ENCODE measurements at places on chromosomes 7 and 10.

GRCh38 chr10:68302503-68302823 is 29.4 kb upstream of the HNRNPH3 start:
- no peak for DNase-seq

DNA sequence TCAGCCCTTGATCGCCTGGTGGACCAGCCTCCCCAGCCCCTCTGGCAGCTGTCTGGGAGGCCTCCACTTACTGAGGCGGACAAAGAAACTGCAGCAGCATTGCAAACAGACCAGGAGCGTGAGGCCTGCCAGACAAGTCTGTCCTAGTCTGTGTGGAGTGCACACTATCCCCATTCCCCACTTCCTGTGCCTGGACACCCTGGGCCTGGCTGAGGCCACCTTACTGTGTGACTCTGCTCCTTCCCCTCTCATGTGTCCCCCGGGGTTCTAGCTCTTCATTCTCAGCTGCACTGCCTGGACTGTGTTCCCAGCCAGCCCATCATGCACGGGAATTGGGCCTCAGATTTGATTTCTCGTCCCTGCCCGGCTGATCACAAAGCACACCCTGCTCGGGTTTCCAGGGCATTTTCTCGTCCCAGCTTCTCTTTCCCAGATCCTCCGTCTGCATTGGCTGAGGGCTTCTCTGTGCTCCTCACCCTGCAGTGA is 16.7 kb upstream of the C10orf90 start:
- no peak for DNase-seq

GRCh38 chr7:24279512-24279911 is 4.5 kb upstream of the NPY start:
- DNase-seq: no peak

- no peak for DNase-seq
Measured at GRCh38 chr10:14010101-14010558, 320.6 kb downstream of the FRMD4A start.

- DNase-seq: no peak
Measured at GRCh38 chr10:3978174-3978573, 193.2 kb upstream of the KLF6 start.

GRCh38 chr7:113141803-113142202 is 23.4 kb upstream of the SMIM30 start:
- DNase-seq: no peak

- DNase-seq: no peak
Measured at GRCh38 chr7:127064-127598, 65.2 kb upstream of the FAM20C start.

GRCh38 chr10:79285315-79286197 is 61.7 kb upstream of the PPIF start:
- DNase-seq: no peak

DNA sequence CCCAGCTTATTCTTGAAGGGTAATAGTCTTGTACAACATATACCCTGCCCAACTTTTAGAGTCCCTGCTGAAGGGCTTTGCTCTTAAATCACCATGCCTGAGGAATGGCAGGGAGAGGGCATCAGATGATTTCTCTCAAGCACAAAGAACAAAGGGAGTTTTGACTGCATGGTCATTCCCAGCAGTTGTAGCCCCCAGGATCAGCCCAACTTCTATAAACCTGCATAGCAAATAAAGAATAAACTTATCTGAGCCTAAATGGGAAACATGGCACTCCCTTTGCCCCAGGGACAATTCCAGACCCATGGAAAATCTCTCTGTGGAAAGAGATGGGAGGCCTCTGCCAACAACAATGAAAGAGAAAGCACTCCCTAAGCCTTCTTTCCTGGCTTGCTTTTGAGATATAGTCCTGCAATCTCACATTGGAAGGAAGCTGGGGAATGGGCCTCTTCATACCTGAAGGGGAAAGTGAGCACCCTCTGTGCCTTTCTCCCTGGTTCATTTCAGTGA is 18.7 kb downstream of the CADPS2 start:
- no peak for DNase-seq

DNA sequence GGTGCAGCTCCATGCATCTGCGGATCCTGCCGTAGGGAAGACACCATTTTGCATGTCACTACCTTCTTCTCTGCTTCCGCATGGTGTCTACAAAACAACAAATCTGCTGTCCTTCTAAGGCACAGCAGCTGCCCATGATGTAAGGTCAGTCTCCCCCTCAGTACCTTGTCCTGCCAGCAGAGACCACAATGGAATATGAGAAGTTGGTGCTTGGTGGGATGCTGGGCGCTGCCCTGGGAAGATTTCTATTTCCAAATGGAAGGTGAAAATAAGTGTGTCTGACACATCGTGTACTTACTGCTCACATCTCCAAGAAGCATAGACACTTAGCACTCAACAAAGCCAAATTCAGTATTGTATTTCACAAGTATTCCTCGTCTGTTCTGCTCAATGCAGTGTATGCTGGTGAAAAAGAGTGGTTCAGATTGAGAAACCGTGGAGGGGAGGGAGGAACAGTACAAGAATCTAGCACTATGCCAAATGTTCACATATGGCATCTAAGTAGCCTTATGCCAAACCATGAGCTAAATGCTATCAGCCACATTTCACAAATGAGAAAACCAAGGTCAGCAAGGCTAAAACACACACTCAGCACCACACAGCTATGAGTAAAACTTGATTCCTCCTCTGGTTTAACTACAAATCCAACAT is 95.0 kb downstream of the GRB10 start:
- no peak for DNase-seq

GRCh38 chr10:89838044-89838615 is 136.7 kb downstream of the KIF20B start:
- no peak for DNase-seq

- no peak for DNase-seq
Measured at GRCh38 chr7:4682621-4683042, 537 bp downstream of the FOXK1 start.

DNA sequence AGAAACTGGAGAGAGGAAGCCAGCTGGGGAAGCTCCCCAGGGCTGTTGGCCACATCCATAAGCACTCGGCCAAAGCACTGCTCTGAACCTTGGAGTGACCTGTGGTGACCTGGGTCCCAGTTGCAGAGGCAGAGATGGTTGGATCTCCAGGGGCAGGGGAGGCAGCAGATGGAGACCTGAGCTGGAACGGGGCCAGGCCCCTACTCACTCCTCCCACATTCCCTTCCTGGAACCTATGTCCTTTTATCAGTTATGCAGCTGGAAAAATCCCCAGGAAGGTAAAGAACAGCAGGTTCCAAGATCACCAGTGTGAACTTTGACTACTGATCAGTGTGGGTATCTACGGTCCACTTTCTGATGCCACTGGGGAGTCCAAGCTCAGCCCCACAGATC is 9.6 kb upstream of the PNLIPRP2 start:
- DNase-seq: no peak

DNA sequence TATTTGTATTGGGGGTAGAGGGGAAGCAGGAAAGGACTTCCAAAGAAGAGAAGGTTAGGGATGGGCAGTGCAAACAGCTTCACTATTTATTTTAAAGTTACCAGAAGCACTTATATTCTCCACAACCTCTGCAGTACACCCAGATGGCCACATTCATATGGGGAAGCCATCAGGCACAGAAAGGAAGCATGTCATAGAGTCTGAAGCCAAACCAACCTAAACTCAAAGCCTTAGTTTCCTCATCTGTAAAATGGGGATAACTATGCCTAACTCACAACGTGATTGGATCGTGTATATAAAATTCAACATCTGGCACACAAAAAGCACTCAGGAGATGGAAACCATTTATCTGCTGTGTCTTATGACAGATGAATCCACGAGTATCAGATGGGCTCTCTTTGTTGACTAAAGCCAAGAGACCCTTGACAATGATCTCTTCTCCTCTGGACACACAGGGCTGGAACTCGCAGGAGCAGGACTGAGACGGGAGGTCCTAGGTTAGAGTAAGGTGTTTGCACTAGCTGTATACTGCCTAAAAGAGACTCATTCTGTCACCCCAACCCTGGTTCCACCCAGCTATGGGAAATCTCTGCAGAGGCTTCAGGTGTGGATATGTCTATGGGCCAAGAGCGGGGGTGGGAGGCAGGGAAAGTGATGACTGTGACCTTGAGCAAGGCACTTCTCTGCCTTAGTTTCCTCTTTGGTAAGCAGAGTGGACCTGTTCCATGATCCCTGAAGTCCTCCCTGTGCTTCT is 1.8 kb downstream of the KIAA1549 start:
- DNase-seq: no peak

DNA sequence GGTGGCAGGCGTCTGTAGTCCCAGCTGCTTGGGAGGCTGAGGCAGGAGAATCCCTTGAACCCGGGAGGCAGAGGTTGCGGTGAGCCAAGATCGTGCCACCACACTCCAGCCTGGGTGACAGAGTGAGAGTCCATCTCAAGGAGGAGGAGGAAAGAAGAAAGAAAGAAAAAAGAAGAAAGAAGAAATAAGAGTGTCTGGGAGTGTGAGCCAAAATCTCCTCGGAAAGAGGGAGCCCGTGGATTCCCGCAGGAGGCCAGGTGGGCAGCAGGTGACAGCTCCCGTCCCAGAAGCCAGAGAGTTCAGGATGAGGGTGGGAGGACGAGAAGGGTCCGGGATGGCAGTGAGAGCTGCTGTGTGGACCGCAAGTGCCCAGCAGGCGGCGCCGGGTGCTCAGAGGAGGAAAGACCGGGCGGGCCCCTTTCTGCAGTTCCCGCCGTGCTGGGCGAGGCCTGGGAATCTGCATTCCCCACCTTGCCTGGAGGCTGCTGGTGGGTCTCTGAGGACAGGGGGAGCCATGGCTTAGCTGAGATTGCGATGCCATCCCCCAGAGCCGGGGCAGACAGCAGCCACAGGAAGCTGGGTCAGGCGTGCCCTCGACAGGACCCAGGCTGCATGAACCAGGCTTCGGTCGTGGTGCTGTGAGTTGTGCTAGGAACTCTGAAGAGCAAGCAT is 17.1 kb upstream of the AMZ1 start:
- peak; percentile 58 for DNase-seq

DNA sequence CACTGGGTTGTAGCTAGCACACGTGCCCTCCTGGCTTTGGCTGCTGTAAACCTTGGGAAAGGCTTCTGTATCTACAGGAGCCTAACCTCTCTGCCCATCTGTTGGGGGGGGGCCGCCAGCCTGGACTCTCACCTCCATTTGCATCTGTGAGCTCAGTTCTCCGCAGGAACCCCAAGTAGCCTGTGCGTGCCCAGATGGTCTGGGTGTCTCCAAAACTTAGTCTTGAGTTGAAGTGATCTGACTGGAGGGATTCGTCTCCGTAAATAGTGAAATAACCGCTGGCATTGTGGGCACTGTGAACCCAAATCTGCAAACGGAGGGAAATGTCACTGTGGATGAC is 147.9 kb downstream of the ZMYND11 start:
- no peak for DNase-seq

GRCh38 chr10:51425431-51425830 is 274.0 kb downstream of the CSTF2T start:
- DNase-seq: no peak

DNA sequence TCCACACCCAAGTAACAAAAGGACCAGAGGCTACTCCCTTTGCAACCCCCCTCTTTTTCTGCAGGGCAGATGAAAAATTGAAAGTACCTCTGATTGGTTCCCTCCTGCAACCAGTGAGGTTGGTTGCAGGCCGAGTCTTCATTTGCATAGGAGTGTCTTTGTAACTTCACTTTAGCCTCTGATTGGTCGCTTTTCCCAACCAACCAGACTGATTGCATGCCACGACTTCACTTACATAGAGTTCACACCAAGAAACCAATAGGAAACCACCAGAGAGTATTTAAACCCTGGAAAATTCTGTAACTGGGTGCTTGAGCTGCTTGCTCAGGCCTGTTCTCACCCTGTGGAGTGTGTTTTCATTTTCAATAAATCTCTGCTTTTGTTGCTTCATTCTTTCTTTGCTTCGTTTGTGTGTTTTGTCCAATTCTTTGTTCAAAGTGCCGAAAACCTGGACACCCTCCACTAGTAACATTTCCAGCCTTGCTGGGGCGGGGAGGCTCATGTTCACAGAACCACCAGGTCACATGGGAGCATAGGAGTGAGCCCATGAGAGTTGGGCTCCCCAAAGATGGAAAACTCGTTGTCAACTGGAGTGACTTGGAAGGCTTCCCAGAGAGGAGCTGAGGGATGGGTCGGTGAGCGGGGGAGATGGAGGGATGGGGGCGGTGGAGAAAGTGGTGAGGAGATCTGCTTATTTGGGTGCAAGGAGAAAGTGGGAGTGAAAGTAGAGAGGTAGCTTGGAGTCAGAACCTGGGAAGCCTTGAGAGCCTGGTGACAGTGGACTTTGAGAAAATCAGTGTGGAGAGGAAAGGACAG is 223.6 kb downstream of the GFRA1 start:
- DNase-seq: no peak

GRCh38 chr7:85185424-85186082 is 1.3 kb downstream of the SEMA3D start:
- no peak for DNase-seq

- DNase-seq: no peak
Measured at GRCh38 chr10:131993275-131993674, 11.6 kb upstream of the BNIP3 start.

DNA sequence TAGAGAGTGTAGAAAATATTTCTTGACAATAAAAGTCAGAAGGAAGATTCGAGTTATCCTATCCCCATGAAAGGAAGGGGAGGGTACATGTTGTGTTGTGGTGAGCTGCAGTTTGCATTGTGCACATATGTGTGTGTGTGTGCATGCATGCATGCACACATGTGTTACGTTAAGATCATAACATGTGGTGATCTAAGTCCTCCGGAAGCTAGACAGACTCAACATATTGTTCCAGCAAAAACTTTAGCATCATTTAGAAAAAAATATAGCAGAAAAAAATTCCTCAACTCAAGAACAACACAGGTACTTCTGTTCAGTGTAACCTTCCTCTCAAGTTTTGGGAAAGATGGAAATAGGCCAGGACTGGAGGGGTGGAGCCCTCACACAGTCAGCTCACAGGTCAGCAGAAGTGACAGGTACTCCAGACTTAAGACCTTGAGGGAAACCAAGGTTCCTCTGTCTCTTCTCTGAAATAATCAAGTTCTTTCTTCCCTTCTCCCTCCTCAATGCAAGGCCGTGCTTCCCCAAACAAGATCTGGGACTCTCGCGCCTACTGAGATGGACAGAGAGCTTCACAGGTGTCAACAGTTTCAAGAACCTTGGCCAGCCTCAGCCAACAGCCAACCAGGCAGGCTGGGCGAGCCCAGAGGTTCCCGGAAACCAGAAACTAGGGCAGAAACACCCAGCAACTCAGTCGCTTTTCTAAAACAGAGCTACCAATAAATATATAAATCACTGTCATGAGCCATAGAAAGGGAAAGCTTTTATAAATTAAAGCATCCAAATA is 205.2 kb downstream of the FAM107B start:
- DNase-seq: no peak

DNA sequence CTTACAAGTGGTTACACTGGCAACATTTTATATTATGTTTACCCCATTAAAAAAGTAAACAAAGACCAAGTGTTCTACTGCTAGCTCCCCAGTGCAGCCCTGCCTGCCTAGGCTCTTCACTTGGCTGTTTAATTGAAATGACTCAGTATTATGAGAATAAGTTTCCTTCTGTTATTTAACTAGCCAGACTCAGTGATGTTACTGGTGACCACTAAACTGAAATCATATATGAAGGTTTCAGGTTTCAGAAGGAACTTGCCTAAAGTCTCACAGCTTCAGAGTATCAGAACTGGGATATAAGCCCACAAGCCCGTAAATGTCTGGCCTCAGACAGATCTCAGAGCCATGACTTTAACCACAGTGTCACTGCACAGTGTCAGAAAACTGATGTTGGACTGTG is 66.8 kb upstream of the EXOC4 start:
- no peak for DNase-seq
